C1 segment of cervical spinal cord (tissue), 14 donors: ENCODE measurements at places on chromosomes 2 and 18.

- DNase-seq = no peak
These were observed 38.3 kb upstream of the WDR75 start for GRCh38 chr2:189402932-189403331.

DNA sequence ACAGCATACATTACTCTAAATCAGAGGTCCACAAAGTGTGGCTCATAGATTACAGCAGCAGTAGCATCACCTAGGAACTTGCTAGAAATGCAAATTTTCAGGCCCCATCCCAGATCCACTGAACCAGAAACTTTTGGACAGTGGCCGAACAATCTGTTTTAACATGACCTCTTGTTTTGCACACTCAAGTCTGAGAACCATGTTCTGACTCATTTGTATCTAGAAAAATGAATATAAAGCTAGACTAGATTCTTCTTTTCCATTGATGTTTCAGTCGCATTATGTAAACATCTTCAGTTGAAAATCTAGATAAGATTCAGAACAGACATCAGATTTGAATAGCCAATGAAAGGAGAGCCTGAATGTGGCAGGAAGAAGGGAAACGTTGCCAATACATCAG lies 608.8 kb downstream of the LRP1B start:
- DNase-seq = no peak

DNA sequence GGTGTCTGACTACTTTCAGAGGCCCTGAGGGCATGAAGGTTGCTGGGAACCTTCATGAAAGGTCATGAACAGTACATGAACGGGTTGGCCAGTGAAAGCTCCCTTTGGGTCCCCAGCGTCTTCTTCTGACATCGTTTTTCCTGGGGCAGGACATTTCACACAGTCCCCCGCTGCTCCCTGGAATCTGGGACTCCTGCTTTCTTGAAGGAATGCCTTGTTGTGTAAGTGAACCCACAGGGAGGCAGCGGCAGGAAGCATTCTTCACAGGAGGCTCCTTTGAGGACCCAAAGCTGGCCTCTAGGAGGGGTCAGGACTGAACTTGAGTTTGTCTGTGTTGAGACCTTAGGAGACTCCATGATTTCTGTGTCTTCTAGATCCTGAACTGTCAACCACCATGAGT lies 144.3 kb downstream of the KCNE4 start:
- DNase-seq = no peak

GRCh38 chr2:34549710-34550345 lies 950.7 kb upstream of the FAM98A start:
- DNase-seq = no peak

DNA sequence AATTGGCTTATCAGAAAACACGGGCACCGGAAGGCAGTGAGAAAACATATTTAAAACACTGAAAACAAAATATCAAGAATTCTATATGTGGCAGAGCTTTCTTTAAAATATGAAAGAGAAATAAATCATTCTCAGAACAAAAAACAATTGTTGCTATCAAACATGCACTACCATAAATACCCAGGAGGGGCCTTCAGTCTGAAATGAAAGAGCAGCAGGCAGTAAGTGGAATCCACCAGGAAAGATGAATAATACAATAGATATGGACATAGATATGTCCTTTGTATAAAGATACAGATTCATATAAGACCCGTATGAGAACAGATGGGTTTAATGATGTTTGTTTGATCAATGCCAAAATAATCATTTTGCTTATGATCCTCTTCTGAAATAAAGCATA lies 142.0 kb downstream of the TMEM18 start:
- DNase-seq = no peak

DNA sequence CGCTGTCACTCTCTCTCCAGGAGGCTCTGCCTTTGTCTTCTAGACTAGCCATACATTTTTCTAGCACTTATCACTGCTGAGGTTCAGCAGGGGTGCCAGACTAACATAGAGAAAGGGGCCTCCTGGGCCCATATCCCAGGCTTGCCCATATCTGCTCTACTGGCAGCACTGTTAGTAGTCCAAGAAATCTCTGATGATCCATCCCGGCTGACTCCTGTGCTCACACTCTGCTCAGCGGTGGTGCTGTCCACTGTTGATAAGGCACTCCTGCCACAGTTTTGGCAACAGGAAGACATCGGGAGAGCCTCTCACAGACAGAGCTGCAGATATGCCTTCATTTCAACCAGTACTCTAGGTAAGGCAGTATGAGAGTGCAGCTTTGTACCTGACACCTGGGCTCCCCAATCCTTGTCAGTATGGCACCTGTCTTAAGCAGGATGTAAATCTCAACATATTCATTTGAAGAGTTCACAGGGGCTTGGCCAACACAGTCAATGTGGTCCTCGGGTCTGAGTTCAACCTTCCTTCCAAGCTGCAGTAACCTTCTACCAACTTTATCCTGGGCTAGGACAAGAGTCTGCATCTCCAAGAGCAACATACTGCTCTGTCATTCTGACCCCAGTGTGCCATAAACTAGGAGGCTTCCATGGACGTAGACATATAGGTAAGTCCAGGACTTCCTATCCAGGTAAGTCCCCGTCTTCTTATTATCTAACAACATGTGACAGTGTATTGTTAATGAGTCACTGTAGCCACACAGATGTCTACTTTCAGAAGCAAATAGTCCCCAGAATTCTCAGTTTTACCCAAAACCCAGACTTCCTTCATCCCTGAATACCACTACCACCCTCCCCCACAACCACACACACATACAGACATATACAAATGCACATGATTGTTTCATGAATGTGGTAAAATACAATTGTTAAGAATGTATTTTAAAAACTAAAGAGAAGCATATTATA lies 16.2 kb downstream of the KLF7 start:
- no peak for DNase-seq

DNA sequence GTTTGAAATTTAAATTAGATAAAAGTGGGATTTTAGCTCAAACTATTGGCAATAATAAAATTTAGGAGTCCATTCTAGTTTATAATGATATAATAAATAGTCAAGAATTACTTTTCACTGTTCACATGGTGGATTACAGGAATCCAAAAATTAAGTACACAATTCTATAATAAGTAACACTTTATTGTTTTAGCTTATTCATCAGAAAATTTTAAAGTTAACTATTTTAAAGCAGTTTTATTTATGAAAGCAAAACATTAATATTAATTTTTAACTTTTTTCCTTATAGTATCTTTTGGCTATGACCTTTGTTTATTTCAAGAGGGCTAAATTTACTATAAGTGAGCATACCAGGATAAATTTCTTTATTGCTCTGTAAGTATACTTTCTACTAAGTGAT lies 11.4 kb downstream of the SPDYA start:
- DNase-seq = no peak

- DNase-seq = no peak
These were observed 11.8 kb downstream of the TSHZ1 start for GRCh38 chr18:75222407-75222806.

GRCh38 chr2:45812011-45812500 lies 160.6 kb downstream of the PRKCE start:
- DNase-seq = no peak

- DNase-seq = no peak
These were observed 63.9 kb upstream of the STPG4 start for GRCh38 chr2:47218899-47219525.

GRCh38 chr2:226121046-226121738 lies 678.4 kb downstream of the IRS1 start:
- DNase-seq = no peak

- DNase-seq = no peak
These were observed 26.5 kb downstream of the PSD4 start for GRCh38 chr2:113200236-113200635.

- DNase-seq = no peak
These were observed 20.9 kb downstream of the TMEM237 start for GRCh38 chr2:201622306-201622970.

DNA sequence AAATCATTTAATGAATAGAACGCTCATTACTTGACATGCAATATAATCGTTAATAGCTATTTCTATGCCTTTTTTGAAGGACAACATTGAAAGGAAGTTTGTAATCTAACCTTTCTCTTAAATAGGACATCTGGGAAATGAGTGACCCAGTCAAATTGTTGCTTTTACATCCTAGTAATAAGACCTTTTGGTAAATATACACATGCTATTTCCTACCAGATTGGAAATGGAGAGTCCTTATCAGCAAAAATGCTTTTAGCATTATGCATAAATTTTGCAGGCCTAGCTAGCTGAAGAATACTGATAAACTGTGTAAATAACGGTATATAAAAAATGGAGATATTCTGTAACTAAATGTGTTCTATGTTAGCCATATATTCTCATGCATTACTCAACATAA lies 567.3 kb upstream of the DSEL start:
- DNase-seq = no peak

GRCh38 chr2:172643142-172643541 lies 87.3 kb downstream of the PDK1 start:
- no peak for DNase-seq

DNA sequence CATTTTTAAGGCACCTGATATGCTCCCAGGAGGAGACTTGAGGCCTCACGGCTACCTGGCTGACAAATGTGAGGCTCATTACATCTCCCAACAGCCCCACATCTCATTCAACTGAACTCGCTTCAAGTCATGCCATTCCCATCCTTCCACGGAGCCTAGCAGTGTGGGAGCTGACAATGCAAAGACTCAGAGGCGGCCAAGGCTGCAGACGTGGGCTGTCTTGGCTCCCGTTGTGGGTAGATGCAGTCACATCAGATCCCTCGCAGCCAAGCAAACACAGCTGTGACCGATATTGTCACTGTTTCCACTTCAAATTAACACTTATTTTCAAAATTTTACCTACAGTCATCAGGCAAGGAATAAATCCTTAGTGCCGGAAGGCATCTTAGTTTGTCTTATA lies 64.0 kb upstream of the TRIB2 start:
- no peak for DNase-seq

DNA sequence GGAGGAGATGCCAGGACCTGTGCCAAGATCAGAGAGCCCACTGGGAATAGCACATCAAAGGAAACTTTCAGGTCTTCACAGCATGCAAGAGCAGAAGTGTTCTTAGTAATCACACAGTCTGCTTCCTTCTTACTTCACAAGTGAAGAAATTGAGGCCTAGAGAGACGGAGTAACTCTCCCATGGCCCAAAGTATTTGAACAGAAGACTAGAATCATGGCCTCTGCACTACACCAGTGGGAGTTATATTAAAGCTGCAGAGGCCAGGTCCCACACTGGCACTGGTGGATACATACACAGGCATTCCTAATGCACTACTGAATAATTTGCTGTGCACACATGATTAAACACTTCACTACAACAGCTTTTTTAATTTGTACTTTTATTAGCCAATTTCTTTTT lies 107.6 kb upstream of the RMP24 start:
- no peak for DNase-seq

- no peak for DNase-seq
These were observed 3.3 kb upstream of the ZBTB7C start for GRCh38 chr18:48412339-48412929.

- DNase-seq = peak; percentile 42
These were observed 19.8 kb upstream of the PDIA6 start for GRCh38 chr2:10832203-10832936.

GRCh38 chr2:241096979-241097378 lies 5.1 kb downstream of the MTERF4 start:
- DNase-seq = no peak

DNA sequence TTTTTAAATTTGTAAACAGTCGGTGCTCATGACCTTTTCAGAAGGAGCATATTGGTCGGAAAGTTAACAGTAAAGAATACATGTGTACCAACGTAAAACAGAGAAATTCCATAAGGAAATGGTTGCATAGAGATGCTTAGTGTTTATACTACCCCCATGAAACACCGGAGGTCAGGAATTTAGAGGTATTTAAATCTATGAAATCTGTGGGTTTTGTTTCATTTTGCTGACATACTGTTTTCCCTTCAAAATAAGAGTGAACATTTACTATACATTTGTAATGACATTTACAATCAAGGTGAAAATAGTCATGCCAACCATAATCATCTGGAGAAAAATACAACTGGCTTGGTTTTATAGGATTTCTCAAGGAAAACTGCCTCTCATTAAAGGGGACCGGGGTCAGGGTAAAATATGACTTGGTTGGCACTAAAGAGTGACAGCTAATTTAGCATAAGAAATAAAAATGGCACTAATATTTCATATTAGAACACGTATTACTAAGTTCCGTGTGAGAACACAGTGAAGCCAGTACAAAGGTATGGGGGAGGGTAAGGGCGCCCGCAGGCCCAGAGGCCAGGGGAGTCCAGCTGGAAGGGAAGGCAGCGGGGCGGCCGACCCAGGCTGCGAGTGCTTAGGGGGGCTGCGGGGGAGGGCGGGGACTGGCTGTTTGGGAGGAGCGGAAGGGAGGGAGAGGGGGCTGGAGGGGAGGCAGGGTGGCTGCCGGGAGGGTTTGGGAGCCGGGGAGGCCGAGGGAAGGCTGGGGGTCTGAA lies 1.1 kb upstream of the RNU4ATAC start:
- DNase-seq = peak; percentile 72

GRCh38 chr18:65409261-65409660 lies 341.6 kb upstream of the CDH7 start:
- no peak for DNase-seq

DNA sequence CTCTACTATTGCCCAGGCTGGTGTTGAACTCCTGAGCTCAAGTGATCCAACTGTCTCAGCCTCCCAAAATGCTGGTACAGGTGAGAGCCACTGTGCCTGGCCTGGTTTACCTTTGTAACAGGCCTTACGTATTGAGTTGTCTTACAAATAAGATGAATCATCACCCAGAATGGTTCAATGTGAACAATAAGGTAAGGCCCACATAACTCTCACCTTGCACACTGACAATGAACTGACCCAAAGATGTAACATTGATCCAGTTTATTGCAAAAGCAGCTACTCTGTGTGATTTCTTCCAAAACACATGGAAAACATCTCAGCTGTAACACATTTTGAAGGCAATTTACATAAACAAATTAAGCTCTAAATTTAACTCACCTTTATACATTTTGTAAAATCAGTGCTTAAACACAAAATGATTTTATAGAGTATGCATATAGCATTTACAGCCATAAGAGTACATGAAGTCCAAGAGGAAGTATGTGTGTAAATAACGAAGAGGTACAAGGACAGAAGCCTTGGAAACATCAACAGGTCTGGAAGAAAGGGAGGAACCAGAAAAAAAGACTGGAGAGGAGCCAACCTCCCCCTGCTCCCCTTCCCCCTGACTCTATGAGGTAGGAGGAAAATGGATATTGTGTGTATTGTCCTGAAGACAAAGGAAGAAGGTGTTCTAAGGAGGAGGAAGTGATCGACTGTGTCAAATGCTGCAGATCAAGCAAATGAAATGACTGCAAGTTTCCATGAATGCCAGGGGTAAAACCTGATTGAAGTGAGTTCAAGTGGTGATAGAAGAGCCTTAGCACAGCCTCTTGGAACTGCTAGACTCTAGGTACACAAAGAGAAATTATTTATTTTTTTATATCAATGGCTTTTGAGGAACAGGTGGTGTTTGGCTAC lies 5.6 kb upstream of the WDFY1 start:
- DNase-seq = no peak

- DNase-seq = no peak
These were observed 16.1 kb upstream of the PPP4R1 start for GRCh38 chr18:9630444-9630843.

- no peak for DNase-seq
These were observed 16.5 kb downstream of the DYNC1I2 start for GRCh38 chr2:171703574-171704347.
